Activated naive CD4-positive, alpha-beta T cell treated with anti-CD3 and anti-CD28 coated beads, Interleukin-2, amount 10 ng/mL, durations not matched to agents 5 hours and 36 hours (primary cell): ENCODE measurements at places on chromosomes 16 and 17. TPM values are rescaled to one million over a fixed set of nuclear protein-coding genes. Genes with fewer than 3 reads are reported as not detected.

The ECI1 gene
- 35.4 TPM for total RNA-seq

The MYH2 gene
- total RNA-seq, result not detected

The CIITA gene
- total RNA-seq, result 20.4 TPM

The CDRT15 gene
- total RNA-seq, result not detected

The TAT gene
- not detected for total RNA-seq

The RDM1 gene
- 9.1 TPM for total RNA-seq

The OR1A1 gene
- total RNA-seq, result not detected

The ZNF75A gene
- total RNA-seq, result 47.9 TPM

The ADCY7 gene
- 226 TPM for total RNA-seq

The NTN1 gene
- not detected for total RNA-seq

The PLEKHG4 gene
- 20.2 TPM for total RNA-seq

The ZNF423 gene
- not detected for total RNA-seq

The TMEM94 gene
- total RNA-seq, result 79.4 TPM

The SLC12A3 gene
- not detected for total RNA-seq

The FGF11 gene
- total RNA-seq, result 21.6 TPM

The OTOP2 gene
- total RNA-seq, result not detected

The TBC1D26 gene
- not detected for total RNA-seq

The CES4A gene
- total RNA-seq, result 55.5 TPM

The SYNGR3 gene
- total RNA-seq, result 2.2 TPM

The KCTD2 gene
- 19.0 TPM for total RNA-seq

The B9D1 gene
- 2.1 TPM for total RNA-seq

The PRSS33 gene
- total RNA-seq, result not detected

The ABCA9 gene
- total RNA-seq, result not detected

The ATP5PD gene
- total RNA-seq, result 239 TPM

The TNP2 gene
- total RNA-seq, result not detected

The TRPV3 gene
- 0.05 TPM for total RNA-seq

The HBQ1 gene
- total RNA-seq, result not detected

The CCL3 gene
- total RNA-seq, result 7.3 TPM

The GAS2L2 gene
- total RNA-seq, result not detected

The ZMYND15 gene
- 0.19 TPM for total RNA-seq

The SPPL2C gene
- total RNA-seq, result not detected

The PFN1 gene
- total RNA-seq, result 2,067 TPM

The IGF2BP1 gene
- total RNA-seq, result not detected

The UBN1 gene
- 36.1 TPM for total RNA-seq

The ADAP2 gene
- not detected for total RNA-seq

The MRPL58 gene
- total RNA-seq, result 40.4 TPM

The RTN4RL1 gene
- total RNA-seq, result 1.2 TPM

The QPRT gene
- 3.9 TPM for total RNA-seq

The C17orf107 gene
- total RNA-seq, result 0.68 TPM

The THRA gene
- total RNA-seq, result 9.2 TPM

The RANBP10 gene
- 24.3 TPM for total RNA-seq

The MAPT gene
- total RNA-seq, result 0.26 TPM

The MIF4GD gene
- 49.0 TPM for total RNA-seq

The IL34 gene
- not detected for total RNA-seq

The RABEP2 gene
- 22.5 TPM for total RNA-seq

The SLFN12 gene
- 13.6 TPM for total RNA-seq

The PRAC2 gene
- not detected for total RNA-seq

The C16orf92 gene
- not detected for total RNA-seq

The CYGB gene
- not detected for total RNA-seq

The KRTAP4-1 gene
- not detected for total RNA-seq

The CD300LG gene
- not detected for total RNA-seq

The HP gene
- not detected for total RNA-seq

The OR1F1 gene
- not detected for total RNA-seq

The HS3ST3A1 gene
- total RNA-seq, result 1.8 TPM

The COL1A1 gene
- 0.15 TPM for total RNA-seq

The ZNF624 gene
- total RNA-seq, result 5.7 TPM
